ENCODE measurements at places on chromosomes 6 and 20.

- no peak for DNase-seq
Observed at GRCh38 chr20:12827816-12828385, 180.9 kb upstream of the SPTLC3 start.

DNA sequence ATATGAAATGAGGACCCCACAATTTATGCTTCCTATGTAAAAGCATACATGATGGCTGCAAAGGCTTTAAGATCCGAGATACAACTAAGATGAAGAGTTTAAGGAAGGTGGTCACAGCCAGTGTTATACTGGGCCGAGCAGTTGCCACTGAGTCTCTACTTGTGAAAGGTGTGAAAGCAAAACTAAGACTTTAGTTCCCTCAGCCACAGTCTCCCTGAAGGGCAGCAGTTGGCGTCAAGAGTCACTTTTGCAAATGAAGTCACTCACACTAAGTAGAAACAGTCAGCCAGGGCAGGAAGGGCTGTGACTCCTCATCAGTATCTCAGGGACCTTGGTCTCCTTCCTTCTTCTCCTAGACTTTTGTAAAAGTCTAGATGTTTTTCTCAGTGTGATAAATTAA, 191.6 kb upstream of the MCHR2 start:
- DNase-seq = no peak

DNA sequence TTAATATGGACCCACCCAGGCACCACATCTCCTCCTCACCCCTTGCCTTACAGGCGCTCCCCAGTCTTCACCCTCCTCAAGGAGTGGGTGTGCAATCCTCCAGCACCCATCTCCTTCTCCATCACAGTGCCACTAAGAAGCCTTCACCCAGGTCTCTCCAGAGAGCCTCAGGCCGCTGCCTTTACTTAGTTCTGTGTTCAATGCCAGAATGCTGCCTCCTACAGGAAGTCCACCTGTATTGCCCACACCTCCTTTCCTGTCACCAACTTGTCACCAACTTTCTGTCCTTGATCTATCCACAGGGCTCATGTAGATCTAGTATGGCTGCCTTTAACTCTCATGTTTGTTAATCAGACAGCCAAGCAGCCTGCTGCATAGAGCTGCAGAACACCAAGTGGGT, 586 bp upstream of the LST1 start:
- no peak for DNase-seq

DNA sequence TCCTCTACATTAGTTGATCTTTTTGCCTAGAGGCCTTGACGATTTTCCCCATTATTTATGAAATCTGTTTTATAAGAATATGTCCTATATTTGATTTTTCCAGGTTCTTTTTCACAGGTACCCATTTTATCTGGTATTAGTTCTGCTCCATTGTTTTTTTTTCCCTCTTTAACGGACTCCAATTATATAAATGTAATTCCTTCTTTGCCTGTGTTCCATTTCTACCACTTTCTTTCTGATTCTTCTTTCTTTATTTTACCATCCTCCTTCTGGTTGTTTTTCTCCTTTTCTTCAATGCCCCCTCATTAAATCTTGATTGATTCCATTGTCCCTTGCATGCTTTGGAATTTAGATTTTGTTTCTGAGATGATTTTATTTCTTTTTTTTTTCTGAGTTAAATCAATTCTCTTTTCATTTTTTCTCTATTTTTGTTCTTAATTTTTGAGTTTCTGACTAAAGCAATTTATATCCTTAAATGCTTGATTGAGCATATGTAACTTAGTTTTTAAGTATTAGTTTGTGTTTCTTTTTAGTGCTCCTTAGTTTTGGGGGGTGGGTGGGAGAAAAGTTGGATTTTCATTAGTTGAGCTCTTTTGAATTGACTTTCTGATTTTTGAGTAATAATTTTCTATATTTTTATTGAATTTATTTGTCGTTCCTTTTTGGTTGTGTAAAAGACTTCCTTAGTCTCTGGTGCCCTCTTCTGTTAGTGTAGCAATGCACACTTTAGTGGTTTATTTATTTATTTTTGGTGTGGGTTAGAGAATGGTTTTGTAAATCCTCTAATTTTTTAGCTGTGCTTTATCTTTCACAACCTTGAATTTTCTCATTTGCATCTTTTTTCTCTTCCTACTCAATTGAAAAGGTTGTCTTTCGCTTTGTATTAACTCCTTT, 140.8 kb downstream of the FARS2 start:
- no peak for DNase-seq

GRCh38 chr6:89840538-89840937, 10.9 kb downstream of the CASP8AP2 start:
- no peak for DNase-seq

GRCh38 chr6:10521104-10521808, at the start of gene GCNT2:
GCNT2 (plus strand) TSS chr6:10521351; CDS start chr6:10528912, 7,561 bp downstream.
- DNase-seq = no peak

DNA sequence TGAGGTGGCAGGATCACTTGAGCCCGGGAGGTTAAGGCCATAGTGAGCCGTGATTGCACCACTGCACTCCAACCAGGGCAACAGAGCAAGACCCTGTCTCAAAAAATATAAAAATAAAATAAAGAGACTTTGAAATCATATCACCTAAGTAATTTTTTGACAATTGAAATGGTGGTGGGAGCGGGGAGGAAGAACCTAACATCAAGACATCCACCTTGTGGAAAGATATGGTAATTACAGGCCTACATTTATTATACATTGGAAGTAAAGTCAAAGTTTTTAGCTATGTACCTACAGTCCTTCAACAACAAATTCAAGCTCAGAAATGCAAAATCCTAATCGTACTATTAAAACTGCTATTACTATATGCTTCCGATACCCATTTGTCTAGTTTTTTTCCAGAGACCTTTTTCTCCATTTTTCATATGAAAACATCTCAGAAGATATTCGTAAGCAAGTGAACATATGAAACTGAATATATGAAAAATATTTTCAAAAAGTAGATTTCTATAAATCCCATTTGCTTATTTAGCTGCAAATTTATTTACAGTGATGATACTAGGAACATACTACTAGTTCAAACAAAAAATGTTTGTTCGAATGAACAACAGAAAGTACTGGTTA, 83.3 kb downstream of the SYCP2 start:
- no peak for DNase-seq

- DNase-seq = no peak
Observed at GRCh38 chr20:47741669-47742608, 43.3 kb downstream of the SULF2 start.

DNA sequence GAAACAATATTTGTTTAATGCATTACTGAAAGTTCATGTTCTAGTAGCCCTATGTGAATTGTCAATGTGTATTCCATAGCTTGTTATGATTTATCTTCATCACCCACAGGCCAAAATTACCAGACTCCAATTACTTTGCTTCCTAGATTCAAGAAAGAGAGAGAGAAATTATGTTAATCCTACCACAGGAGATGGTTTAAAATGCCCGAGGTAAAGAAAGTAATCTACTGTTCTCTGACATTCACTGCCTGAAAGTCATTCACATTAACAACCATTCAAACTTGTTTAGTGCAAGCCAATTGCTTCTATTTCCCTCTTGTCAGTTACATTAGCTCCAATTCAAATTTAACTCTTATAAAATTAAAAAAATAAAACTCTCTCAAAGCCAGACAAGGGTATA, 260.4 kb upstream of the THEMIS start:
- DNase-seq = no peak

- no peak for DNase-seq
Observed at GRCh38 chr6:46969206-46969605, 47.5 kb upstream of the ADGRF5 start.

DNA sequence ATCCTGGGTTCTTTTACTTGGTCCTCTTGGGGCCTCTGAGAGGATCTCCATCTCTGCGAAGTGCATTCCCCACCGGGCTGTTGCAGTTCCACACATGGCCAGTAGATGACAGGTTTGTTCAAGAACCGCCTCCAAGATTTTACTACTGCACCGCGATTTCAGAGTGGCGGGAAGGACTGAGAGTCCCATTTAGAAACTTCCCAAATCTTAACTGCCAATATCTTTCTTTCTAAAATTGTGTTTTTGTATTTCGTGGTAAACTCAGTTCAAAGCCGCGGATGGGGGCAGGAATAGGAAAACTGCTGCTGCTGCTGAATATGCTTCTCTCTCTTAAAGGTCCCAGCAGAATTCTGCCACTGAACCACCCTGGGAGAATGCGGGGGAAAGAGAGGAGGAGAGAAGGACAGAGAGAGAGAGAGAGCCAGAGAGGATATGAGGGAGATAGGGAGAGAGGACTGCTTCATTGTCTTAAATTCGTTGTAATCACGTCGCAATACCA, 8.6 kb upstream of the BTNL2 start:
- DNase-seq = peak; percentile 69

GRCh38 chr6:2073476-2073875, 171.9 kb downstream of the GMDS start:
- no peak for DNase-seq

- DNase-seq = no peak
Observed at GRCh38 chr6:30037182-30037788, 23.8 kb upstream of the POLR1H start.

- DNase-seq = no peak
Observed at GRCh38 chr6:68876792-68877493, 241.9 kb downstream of the ADGRB3 start.

GRCh38 chr20:10696650-10697049, 22.9 kb upstream of the JAG1 start:
- no peak for DNase-seq

- DNase-seq = no peak
Observed at GRCh38 chr6:72350296-72350881, 271.5 kb upstream of the KCNQ5 start.

GRCh38 chr6:24960991-24961475, 25.3 kb upstream of the RIPOR2 start:
- DNase-seq = no peak

DNA sequence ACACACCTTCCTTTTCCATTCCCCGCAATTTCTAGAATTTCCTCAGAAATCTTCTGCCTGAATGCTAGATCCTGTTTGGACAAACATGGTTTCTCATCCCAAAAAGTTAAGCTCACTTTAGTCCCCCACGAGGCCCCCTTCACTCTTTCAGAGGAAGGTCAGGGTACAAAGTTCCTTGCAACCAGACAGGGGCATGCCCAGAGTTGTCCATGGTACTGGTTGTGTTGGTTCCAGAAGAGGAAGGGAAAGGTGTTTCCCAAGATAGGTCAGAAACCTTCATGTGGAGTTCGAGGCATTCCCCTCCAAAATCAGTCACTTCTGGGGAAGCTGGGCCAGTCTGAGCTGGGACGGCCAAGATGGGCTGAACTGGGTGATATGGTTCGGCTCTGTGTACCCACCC, 167.6 kb upstream of the MAFB start:
- no peak for DNase-seq
